ENCODE measurements at places on chromosomes 6 and 20.

- no peak for DNase-seq
Measured at GRCh38 chr20:43189554-43190331, at the start of gene PTPRT. Gene PTPRT (minus strand): TSS chr20:43189906. CDS start chr20:43189733, 173 bp downstream.

GRCh38 chr20:35299780-35300179 lies 7.6 kb upstream of the FAM83C start:
- DNase-seq: no peak

GRCh38 chr6:121838842-121839241 lies 403.4 kb downstream of the GJA1 start:
- DNase-seq: no peak

GRCh38 chr6:13916230-13916944 lies 8.4 kb upstream of the RNF182 start:
- DNase-seq: no peak

DNA sequence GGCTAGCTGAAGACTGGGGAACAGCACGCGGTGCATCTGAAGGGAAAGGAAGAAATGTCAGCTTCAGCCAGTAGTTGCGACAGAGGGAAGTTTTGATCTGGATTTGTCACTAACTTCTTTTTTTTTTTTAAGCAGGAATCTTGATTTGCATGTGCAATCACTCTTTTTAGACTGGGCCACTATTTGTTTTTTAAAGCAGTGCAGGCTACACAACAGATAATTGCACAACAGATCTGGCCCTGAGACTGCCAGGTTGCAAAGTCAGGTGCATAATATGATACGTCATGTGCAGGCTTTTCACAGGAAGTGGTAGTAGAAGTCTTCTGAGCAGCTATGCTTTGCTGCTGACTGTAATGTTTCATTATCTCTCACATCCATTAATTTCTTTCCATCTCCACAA lies 13.5 kb downstream of the PFDN4 start:
- no peak for DNase-seq

DNA sequence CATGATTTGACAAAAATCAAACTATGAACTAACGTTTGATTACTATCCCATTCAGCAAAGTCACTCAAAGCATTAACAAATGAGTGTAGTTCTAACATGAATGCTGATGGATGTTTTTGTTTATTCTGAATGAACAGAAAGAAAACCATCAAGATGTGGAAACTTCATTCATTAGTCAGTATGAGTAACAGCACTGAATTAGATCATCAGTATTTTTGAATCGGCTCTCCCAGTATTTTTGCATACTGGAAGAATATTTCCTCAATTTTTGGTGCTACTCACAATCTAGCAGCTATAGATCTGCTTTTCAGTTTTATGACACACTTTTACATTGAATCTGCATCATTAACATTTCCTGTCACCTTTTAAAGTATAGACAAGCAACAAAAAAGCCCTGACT lies 63.8 kb upstream of the CD83 start:
- DNase-seq: no peak

- no peak for DNase-seq
Measured at GRCh38 chr6:35534407-35535170, 21.9 kb upstream of the TULP1 start.

GRCh38 chr20:24990810-24991252 lies 1.7 kb downstream of the APMAP start:
- no peak for DNase-seq

All from activated naive CD4-positive, alpha-beta T cell (primary cell).